ENCODE measurements at places on chromosomes 13 and 19.
A peak's percentile ranks its signal among the peaks of the same experiment; 100 is the strongest.

DNA sequence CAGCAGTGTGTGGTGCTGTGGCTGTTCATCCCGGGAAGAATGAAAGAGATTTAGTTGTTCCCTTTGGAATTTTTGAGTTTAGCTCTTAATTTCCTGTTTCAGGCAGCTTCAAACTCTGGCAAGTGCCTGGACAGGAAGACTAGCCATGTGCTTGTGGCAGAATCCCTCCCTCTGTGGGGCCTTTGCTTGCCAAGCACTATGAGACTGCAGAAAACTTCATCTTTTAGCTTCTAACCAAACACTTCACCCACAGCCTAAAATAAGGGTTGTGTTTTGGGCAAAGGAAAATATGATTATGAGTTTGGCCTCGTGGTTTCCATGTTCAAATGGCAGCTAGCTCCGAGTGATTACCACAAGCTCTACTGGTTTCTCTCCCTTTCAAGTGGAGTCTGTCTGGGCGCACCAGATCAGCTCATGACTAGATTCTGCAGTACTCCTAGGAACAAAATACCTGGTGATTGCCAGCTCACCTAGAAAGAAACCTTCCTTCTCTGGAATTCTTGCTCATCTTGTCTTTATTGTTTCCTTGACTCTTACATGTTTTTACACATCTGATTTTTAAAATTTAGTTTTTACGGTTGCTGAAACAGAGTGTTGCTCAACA is 707.5 kb downstream of the SLITRK6 start:
- DNase-seq = no peak

DNA sequence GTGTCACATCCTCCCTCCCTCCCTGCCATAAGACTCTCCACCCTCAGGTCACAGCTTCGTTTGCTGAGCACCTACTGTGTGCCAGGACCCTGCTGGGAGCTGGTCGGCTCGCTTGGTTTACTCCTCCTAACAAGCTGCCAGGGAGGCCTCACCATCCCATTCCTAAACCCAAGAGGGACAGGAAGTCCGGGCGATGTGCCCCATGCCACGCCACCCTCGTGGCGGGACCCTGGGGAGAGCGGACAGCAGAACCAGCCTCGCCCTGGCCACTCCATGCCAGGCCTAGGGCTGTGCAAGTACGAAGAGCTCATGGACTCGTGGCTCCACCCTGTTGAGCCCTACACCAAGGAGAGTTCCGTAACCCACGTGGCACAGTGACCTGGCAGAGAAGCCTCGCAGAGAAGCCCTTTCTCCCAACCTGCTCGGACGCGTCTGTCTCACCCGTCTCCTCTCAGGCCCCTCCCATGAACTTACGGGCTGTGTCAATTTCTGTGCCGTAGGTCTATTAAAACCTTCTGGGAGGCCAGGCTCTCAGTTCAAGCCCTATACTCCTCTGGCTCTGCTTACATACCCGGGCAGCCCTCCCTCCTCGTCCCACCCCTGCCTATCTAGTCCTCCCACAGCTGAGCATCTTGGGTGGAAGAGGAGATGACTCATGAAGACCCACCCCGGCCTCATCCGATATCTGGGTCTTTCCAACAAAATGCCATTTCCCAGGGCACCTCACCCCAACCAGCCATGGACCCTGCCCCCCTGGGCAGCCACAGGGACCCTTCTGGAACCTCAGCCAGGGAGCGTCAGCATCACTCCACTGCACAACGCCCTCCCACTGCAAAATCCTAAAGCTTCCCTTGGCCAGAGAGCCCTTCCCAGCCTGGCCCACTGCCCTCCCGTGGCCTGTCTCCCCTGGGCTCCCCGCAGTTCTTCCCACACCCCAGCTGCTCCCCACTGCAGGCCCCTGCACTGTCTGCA is 2.6 kb downstream of the UBXN6 start:
- no peak for DNase-seq

DNA sequence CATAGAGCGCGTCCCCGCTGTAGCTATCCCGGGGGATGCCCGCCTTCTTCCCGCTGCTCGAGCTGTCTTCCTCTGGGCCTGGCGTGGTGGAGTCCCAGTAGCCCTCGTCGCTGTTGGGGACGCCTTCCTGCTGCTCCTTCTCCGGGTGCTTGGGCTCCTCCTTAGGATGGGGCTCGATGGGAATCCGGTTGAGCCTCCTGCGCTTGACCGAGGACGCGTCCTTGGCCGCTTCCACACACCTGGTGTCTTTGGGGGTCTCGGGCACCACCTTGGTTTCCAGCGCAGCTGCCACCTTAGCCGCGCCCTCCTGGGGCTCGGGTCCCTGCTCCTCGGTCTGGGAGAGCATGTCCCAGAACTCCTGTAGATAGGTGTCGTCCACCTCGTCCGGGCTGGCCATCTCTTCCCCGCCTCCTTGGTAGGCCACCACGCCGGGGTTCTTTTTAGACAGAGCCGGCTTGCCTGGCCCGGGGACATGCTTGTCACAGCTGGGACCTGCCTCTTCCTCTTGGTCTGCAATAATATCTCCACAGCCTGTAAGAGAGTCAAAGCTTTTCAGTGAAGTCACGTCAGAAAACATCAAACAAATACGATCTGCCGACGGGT is 2.0 kb downstream of the AMER2 start:
- DNase-seq = no peak

- peak; percentile 82 for DNase-seq
Measured at GRCh38 chr19:42440357-42441048, 2.2 kb downstream of the CXCL17 start.

- DNase-seq = no peak
Measured at GRCh38 chr13:105847527-105848291, 687.8 kb downstream of the EFNB2 start.

GRCh38 chr19:13077240-13077639 is 25.4 kb downstream of the LYL1 start:
- no peak for DNase-seq

DNA sequence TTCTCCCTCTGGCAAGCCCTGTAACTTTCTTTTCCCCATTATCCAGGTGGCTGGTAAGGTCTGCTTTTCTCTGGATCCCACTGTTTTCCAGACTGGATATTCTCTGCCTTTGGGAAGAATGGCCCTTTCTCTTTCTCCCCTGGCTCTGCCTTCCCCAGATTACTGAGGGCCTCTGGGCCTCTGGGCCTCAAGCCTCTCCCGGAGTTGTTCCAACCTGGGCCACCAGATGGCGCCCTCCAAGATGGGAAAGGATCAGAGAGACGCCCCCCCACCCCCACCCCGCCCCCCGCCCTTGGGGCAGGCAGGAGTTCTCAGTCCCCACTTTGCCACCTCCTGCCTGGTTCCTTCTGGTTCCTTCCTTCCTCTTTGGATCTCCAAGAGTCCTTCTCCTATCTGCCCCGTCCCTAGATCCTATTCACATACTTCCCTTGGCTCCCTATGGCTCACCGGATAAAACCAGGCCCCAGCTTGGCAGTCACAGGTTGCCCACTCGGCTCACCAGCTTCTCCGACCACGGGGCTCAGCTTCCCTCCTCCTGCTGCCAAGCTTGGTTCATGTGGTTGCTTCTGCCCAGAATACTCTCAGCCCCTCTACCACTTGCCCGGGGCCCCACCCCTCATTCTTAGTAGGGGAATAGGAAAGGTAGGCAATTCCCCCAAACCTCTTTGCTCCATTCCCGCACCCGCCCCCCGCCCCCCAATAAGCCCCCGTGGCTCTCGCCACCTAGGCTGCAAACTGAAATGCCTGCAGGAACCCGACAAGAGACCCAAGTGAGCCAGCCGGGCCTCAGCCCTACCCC is 13.1 kb downstream of the EPS8L1 start:
- DNase-seq = peak; percentile 82

DNA sequence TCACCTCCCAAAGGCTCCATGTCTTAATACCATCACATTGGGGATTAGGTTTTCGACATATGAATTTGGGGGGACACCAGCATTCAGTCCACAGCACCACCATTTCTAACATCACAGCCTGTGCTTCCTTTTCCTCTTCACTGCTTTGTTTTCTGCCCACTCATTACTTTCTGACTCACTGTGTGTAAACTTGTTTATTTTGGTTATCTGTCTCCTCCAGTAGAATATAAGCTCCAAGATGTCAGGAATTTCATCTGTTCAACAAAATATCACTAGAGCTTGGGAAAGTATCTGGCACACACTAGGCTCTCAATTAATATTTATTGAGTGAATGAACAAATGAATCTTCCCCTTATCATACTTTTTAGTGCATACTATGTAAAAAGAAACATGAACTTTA is 152.0 kb downstream of the NUFIP1 start:
- no peak for DNase-seq

DNA sequence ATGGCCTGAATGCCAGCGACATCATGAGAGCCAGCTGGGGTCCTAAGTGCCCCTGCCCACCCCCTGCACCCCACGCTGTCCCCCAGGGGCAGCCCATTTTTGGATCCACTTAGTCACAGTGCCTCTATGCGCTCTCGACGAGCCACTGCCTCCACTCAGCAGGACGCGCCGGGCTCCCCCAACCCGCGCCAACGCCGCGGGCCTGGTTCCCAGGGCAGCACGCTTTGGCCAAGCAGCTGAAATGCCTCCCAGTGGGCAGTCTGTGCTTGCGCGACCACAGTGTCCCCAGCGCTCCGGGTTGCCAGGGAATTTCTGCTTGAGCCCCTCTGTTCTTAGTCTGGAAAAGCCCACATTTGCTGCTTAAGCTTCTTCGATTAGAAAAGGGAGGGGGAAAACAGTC is 39.4 kb downstream of the TMED1 start:
- DNase-seq = no peak

GRCh38 chr13:105463011-105463501 is 1072.4 kb downstream of the EFNB2 start:
- no peak for DNase-seq

DNA sequence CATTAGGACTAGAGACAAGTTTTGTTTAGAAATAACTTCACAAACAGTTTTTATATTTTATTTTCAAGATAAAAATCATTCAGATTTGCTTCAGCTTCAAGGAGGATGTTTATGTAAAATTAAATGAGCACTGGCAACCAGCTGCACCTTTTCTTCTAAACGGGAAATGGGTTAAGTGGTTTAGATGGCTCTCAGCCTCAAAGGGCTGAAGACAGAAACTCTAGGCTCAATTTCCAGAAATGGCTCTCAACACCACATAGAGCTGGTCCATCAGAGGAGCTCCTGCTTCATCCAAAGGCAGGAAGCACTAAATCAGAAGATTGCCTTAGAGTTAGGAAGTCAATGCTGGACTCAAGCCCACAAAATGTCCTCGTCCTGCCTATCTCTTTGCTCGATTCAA is 74.7 kb downstream of the ZNF429 start:
- no peak for DNase-seq

GRCh38 chr13:30600496-30600895 is 17.2 kb upstream of the USPL1 start:
- DNase-seq = no peak

GRCh38 chr19:36674201-36674600 is 7.6 kb upstream of the ZNF461 start:
- no peak for DNase-seq

- DNase-seq = peak; percentile 39
Measured at GRCh38 chr19:480016-480855, 16.1 kb upstream of the MADCAM1 start.

GRCh38 chr13:103430368-103430767 is 364.2 kb upstream of the SLC10A2 start:
- DNase-seq = no peak

DNA sequence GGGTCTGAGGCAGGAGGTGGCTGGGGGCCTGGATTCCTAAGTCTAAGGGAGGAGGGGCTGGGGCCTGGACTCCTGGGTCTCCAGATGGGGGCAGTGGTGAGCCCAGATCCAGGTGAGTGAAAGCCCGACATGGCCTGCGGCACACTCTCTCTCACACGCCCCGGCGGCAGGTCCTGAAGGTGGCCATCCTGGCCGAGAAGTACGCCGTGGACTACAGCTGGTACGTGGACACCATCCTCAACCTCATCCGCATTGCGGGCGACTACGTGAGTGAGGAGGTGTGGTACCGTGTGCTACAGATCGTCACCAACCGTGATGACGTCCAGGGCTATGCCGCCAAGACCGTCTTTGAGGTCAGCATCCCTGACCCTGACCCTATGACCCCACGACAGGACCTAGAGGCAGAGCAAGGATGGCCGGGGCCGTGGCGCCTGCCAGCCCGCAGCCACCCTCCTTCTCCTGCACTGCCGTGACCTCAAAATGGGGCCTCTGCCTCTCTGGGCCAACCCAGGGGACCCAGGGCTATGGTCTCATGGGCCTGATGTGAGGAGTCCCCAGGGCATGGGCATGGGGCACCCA is 13.2 kb downstream of the FUZ start:
- no peak for DNase-seq

GRCh38 chr13:61685682-61686012 is 270.0 kb upstream of the PCDH20 start:
- no peak for DNase-seq

DNA sequence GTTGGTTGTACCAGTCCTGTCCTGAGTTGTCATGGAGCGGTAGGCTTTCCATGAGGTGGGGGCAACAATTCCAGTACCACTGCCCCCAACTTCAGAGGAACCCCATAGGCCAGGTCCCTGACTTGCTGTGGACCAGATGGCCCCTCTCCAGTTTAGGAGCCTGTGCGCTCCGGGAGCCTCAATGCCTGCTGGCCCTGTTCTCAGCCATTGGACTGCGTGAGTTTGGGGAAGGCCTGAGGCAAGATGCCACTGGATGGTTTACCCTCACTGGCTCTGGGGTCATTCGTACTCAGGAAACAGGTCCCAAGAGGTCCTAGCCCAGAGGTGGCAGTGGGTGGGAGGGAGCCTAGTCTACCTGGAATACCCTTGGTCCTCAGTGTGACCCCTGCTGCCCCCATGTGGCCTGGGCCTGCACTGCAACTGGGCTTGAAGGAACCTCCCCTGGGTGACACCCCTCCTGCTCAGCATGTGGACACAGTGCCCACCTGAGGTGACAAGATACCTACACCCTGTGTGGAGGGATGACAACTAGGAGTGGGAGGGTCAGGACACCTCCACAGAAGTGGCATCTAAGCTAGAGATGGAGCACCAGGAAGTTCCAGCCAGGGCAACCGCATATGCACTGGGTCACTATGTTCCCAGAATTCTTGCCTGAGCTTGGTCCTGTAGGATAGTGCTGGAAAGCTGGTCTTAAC is 6.0 kb upstream of the PRR19 start:
- DNase-seq = peak; percentile 91

DNA sequence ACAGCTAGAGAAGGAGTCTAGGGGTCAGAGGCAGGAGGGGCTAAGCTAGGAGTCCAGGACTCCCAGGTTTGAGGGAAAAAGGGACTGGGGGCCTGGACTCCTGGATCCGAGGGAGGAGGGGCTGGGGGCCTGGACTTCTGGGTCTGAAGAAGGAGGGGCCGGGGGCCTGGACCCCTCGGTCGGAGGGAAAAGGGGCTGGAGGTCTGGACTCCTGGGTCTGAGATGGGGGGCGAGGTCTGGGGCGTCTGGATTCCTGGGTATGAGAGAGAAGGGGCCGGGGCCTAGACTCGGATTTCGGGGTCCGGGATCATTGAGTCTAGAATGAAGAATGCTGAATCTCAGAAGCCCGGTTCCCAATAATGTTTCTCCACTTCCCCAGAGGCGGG is 18.5 kb downstream of the BRSK1 start:
- DNase-seq = no peak

All from activated naive CD4-positive, alpha-beta T cell treated with anti-CD3 and anti-CD28 coated beads, Interleukin-2, amount 50 U/mL, for 16 hours (primary cell).